Activated CD4-positive, alpha-beta T cell treated with anti-CD3 and anti-CD28 coated beads, Interleukin-2, amount 50 U/mL, for 24 hours (primary cell): ENCODE measurements at places on chromosomes 3 and 15.

GRCh38 chr3:9439331-9439730 lies 41.9 kb downstream of the SETD5 start:
- DNase-seq = no peak

DNA sequence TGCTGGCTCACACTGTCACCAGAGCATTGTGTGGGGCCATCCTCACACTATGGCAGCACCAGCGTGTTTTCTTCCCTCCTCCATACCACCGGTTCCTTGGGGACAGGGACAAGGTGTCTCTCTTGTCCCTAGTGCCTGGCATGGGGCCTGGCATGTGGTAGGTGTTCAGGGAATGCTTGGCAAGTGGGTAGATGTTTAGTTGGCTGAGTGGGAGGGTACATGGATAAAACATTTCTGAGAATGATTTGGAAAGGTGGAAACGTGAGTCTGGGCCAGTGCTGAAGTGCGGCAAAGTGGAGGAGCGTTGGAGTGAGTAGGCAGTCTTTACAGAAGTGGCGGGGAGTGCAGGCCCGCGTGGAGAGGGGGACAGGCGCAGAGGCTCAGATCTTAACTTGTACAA lies 15.0 kb downstream of the SNAPC5 start:
- DNase-seq = no peak

DNA sequence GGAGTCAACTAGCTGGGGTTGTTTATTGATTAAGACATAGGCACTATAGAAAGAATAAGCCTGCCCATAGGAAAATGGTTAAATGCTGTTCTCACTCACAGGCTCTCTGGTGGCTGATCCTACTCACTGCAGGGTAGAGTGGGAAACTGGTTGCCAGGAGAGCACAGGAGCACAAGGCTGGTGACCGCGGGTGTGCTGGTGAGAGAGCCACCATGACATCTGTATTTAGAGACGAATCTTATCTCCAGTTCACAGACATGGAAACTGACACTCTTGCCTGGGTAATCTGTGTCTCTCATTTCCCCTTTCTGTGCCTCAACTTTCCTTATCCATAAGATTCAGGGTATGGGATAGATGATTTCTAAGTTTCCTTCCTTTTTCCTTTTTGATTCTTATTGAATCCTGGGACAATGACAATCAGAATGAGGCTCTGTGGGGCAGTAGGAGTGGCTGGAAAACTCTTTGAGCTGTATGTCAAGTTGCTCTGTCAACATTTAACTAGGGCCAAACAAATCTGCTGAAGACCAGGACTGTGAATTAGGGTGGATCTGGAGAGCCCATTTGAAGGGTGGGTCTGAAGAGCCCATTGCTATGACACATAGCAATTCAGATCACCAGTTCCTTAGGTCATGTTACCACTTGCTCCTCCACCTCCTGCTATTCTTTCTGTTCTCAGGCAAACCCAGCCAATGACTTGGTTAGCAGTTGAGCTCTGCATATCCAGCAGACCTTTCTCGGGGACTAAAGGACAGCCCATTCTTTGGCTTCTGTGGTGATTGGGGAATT lies 286.1 kb upstream of the TBL1XR1 start:
- no peak for DNase-seq

GRCh38 chr3:141285570-141285969 lies 53.9 kb downstream of the PXYLP1 start:
- no peak for DNase-seq

DNA sequence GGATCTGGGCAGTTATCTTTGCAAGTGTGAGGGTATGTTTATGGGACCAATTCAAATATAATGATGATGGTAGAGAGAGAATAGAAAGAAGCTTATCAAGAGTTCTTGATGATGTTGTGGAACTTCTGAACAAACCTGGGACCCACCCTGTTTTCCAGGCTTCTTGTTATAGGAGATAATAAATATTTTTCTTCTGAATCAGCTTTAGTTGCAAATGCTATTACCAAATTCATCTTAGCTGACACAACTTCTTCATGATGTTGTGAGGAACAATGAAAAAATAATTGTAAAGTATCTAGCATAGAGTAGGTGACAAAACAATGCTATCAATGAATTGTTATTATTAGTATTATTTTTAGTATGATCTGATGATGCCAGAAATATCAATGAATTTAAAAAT lies 43.5 kb upstream of the PTX3 start:
- DNase-seq = no peak

GRCh38 chr15:75483961-75484360 lies 32.5 kb upstream of the SIN3A start:
- no peak for DNase-seq

DNA sequence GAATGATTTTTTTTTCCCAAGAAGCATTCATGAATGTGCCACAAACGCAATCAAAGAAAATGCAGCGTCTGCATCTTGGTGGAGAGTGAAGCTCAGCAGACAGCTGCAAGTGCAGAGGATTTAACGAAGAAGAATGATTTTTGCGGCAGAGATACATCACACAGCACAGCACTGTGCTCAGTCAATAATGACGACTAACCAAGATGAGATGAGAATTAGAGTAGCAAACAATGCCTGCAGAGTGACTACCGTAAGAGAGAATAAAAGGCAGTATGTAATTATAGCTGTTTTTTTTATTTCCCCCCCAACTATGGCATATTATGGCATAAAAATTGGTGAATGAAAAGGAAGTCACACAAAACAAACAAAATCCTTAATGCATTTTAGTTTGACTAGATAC lies 218.0 kb upstream of the ROBO1 start:
- no peak for DNase-seq

- DNase-seq = no peak
These were observed 1.3 kb downstream of the RNU5B-1 start for GRCh38 chr15:65305776-65306175.

GRCh38 chr3:31232055-31233025 lies 300.4 kb upstream of the STT3B start:
- DNase-seq = no peak

- DNase-seq = no peak
These were observed 24.5 kb downstream of the TMOD3 start for GRCh38 chr15:51853998-51854397.
